ENCODE measurements at places on chromosomes 4 and X.

GRCh38 chr4:169179609-169180521, 90.9 kb downstream of the SH3RF1 start:
- DNase-seq, result no peak

- DNase-seq, result no peak
These were observed 27.4 kb upstream of the CCSER1 start for GRCh38 chr4:90099812-90100211.

DNA sequence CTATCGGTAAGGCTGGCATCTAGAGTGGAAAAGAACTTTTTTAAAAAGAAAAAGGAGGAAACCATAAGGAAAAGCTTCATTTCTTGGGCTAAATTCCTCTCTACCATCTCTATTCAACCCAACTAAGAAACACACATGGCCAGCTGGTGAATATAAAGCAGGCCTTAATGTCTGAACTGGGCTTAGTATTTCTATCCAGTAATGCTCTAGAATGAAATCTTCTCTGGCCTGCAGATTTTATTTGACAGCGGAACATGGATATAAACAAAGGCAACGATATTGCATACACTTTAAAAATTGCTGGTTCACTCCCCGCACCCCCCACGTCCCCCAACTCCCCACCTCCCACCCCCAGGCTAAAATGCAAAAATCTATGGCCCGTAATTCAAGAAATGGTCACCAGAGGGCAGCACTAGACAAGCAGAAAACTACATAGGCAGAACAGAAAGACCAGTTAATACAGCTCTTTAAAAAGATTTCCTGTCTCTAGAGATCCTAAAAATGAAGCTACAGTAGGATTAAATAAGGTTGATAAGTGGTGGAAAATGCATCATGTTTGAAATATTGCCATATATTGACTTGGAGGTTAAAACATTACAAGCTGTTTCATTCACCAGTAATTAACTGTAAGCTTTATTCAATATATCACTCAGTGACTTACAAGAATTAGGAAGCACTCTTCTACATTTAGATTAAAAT, 155.2 kb upstream of the GALNT7 start:
- DNase-seq, result peak; percentile 62

DNA sequence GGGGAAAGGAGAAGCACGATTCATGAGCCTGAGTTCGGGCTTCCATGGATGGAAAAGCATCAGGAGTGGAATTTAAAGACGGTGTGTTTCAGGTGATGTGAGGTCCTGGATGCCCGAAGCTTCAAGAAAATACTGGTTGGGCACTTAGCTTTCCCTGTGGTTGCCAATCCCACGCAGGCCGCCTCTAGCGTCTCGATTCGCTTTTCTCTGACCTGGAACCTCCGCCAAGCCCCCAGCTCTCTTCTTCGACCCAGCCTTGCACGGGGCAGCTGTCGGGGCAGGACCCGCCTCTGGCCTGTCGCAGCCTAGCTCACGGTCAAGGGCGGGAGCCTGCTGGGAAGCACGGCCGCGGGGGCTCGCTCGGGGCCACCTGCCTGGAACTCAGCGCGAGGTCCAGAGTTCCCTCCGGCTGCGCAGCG, 308 bp upstream of the TLR2 start:
- DNase-seq, result no peak

DNA sequence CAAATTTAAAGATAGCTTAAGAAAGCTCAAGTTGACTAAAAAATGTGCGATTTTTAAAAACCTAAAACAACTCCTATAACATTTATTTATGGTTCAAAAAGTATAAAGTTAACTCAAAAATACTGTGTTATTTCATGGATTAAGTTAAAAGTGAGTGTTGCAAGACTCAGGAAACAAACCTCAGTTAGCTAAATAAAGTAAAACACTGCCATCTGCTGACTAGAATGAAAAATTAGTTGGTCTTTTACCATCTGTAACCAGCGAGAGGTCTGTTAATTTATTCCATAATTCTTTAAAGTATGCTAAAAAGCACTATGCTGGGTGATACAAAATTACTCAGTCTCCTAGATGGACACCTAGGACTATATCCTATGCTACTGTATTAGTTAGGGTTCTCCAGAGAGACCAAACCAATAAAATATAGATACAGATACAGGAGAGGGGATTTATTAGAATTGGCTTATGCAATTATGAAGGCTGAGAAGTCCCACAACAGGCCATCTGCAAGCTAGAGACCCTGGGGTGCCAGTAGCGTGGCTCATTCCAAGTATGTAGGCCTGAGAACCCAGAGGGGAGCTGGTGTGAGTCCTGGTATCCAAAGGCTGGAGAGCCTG, 4.9 kb upstream of the WDFY3 start:
- DNase-seq, result no peak

GRCh38 chrX:48890296-48890925, 7.2 kb downstream of the TIMM17B start:
- peak; percentile 18 for DNase-seq

DNA sequence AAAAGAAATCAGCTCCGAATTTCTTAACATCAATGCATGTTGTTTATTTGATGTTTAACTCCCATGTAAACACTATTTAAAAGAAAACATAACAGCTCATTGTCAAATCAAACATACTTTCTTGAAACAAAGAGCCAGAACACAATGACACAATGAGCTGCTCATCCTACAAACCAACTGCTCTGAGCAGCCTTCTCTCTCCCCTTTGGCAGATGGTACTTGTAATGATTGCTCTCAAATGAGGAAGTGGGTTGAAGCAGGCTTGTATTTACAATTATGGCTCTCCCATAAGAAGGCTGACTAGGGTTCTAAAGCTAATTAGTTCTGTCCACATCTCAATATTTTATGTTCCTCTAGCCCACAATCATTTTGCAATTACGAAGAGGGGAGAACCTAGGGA, 637.8 kb upstream of the ADGRL3 start:
- DNase-seq, result no peak

DNA sequence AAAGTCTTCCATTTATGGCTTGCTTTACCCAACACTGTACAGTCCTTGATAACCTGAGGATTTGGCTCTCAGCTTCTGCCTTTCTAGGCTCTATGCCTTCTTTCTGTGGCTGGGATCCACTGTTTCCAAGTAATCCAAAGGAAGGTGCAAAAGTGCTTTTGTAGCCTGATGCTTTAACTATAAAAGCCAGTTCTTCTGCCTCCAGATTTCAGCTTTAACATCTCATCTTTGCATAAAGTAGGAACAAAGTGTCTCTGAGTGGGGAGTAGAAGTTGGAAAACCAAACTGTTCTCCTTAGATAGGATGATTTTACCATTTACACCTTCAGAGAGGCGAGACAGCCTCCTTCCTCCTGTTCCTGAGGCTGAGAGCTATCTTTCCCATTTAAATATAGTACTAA, 11.1 kb upstream of the SEC24D start:
- DNase-seq, result no peak

GRCh38 chrX:21132686-21133393, 241.4 kb upstream of the CNKSR2 start:
- DNase-seq, result no peak

DNA sequence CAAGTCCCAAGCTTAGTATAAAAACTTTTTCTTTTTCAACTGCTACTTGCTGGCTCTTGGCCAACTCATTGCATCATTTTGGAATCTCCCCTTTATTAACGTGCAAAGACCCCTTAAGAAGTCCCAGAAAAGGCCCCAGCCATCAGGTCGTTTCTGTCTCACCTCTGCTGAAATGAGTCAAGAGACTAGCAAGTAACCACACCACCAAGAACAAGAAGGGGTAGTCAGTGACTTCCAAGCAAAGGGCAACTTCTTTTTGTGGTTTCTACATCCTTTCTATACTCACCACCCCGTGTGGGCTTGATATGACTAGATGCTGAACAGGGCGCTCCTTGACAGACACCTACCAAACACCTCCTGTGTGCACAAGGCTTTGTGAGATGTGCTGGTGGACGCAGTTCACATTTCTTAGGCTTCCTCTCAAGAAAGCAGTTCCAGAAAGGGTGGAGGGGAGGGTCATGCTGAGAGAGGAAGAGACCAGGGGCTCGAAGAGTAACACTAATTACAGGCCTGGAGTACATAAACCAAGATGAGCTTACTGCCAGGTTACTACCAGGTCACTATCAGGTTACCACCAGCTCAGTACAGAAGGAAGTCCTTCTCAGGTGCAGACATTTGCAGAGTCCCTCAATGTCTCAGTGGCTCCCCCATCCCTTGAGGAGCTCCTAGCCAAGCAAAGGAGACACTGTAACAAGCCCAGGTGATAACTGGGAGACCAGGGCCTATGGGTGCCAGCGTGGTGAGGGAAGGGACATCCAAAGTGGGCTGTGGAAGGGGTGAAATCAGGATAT, 19.3 kb downstream of the JAKMIP1 start:
- DNase-seq, result peak; percentile 58

GRCh38 chr4:178083968-178084367, 641.7 kb upstream of the AGA start:
- DNase-seq, result no peak

DNA sequence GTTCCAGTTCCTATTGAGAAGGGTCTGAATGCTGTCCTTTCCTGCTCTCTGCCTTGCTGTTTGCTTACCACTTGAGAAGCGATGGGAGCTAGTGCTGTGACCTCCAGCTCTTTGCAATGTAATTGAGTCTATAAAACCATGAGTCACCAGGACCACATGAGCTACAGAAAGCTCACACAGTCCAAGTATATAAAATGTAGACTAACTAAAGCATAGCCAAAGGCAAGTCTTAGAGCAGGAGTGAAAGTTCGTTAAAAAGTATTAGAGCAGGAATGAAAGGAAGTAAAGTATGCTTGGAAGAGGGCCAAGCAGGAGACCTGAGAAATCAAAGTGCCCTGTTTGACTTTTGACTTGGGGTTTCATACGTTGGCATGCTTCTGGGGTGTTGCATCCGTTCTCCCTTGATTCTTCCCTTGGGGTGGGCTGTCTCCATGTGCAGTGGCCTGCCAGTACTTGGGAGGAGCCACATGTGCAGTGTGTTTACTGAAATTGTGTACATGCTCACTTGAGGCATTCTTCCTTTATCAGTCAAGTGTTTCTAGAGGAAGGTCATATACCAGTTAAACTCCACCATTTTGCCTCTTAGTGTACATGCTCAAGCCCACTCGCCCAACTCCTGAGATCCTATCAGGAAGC, 71.3 kb upstream of the KIT start:
- no peak for DNase-seq

GRCh38 chr4:48205626-48206025, 64.0 kb downstream of the TEC start:
- no peak for DNase-seq

DNA sequence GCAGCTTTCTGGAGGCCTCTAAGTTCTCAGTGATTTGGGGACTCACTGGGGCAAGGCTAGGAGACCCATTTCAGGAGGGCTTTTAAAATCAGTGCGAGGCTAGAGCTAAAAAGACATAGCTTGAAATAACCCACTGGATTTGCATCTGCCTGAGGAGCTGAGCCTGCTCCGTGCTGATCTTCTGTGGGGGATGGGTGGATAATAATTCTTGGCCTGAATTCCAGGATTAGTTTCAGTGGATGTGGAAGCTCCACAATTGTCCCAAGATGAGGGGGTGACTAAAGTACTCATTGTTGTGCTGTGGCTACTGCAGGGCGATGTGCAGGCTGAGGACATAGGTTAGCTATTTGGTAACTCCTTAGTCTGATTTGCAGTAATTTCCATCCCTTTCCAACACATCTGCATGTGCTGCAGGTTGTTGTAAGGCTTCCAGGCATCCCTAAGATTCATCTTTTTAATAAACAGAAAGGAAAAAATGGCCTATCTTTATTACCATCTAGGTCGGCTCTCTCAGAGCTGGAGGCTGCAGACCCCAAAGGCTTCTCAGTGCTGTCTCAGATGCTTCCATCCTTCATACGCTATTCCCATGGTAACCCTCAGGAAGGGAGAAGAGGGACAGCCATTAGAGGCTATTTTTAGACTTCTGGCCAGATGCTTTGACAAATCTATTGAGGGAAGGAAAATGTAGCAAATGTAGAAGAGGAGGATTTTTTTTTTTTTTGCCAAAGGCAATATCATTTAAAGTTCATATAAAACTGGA, 63.4 kb downstream of the GRXCR1 start:
- no peak for DNase-seq

GRCh38 chrX:17617806-17618205, 119.5 kb upstream of the SCML1 start:
- no peak for DNase-seq

DNA sequence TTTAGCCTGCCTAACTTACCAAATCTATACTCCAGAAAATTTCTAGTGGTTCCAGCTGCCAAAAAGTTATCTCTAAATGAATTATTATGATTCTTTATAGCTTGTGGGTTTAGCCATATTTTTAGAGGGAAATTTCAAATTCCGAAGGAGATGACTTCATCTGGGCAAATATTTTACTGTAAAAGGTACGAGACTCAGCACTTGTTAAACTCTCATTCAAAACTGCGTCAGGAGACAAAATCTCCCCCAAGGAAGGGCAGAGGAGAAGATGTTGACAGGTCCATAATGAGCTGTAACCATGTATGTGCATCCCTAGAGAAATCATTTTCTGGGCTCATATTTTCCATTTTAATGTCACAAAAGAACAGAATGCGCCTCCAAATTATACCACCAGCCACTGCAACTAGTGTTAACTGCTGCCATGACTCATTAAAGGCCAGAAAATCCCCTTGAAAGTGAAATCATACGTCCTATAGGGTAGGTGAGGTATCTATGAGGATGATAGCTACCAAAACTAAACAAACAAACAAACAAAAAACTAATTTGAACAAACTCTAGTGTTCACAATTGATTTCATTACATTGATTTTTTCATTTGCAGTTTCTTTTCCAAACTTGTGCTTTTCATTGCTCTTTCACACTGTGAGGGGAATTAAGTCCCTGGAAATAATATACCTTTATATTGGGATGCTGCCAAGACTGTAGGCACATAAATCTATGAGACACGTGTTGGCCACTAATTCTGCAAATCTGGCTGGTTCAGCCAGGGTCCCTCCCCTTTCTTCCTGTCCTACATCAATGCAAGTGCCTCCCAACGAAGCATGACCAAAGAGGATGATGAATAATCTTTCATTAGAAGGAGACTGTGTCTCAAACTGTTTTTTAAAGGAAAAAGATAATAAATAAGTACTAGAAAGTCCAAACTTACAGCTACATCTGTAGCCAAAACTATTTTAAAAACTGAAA, 85.8 kb downstream of the ARHGAP6 start:
- DNase-seq, result no peak

- DNase-seq, result peak; percentile 15
These were observed 2.4 kb downstream of the OTUD4 start for GRCh38 chr4:145177906-145178538.

DNA sequence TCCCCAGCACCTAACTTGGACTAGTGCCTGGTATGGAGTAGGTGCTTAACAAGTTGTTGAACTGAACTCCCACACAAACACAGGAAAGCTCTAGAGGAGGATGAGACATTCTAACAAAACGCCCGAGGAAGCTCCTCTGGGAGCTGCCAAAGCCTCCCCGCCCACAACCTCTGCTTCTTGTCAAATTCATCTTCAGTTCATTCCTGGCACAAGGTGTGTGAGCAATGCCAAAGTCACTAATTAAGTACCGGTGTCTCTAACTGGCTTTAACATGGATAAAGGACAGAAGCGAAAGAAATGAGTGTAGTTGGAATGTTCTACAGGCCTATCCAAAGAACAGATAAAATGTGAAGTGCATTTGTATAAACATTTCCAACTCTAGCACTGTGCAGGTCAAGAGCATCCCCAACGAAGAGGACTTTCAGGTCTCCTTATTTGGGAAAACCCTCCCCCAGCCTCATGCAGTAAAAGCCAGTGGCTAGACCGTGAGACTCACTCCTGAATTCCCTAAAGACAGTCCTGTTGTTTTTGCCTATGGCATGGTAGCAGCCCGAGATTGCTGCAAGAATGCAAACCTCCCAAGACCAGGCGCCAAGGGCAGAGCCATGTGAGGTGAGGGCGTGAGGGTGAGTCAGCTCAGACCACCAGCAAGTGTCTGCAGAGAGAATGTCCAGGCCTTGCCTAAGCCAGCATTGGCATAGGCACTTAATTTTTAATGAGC, 72.2 kb upstream of the KLF3 start:
- DNase-seq, result no peak

GRCh38 chr4:106312997-106313522, 2.9 kb downstream of the TBCK start:
- DNase-seq, result no peak

All from activated CD4-positive, alpha-beta T cell treated with anti-CD3 and anti-CD28 coated beads for 48 hours (primary cell).